ENCODE measurements at places on chromosomes 12 and 14.

GRCh38 chr14:97878727-97879126, 1081.5 kb downstream of the VRK1 start:
- no peak for DNase-seq

- no peak for DNase-seq
Observed at GRCh38 chr14:23043754-23044153, 1.7 kb downstream of the PSMB11 start.

DNA sequence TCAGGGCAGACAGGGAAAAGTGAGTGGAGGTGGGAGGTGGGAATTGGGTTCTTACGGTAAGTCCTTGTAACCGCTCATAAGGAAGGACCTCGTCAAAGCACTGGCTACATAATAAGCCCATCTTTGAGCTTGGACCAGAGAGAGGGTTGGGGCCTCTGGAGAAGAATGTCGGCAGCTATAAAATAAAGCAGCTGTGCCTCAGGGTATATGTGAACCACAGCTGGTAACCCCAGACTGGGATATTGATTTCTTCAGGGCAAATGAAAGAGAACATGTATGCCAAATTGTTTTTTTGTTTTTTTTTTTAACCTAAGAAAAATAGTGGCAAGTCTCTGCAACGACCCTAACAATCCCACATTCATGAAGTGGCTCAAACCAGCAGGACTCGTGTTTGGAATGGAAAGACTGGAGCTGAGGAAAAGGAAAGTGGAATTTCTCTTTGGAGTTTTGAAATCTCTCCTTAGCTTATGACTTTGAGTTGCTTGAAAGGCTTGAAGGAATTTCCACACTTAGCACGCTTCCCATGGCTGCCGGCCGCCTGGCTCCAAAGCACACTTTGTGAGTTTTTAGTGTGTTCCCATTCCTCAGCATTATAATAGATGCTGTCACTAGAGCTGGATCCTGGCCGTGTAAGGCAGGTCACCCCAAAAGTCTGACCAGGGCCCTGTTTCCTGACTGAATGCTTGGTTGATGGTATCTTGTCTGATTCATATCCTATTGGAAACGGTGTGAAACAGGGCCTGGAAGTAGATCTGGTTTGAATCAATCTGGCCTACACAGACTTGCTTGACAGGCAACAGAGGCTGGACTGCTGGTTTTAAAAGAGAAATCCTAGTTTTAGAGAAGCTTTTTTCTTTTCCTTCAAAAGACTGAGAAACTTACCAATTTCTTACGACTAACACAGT, 244.7 kb downstream of the MSRB3 start:
- no peak for DNase-seq

- DNase-seq, result no peak
Observed at GRCh38 chr14:49975276-49975675, 82.4 kb downstream of the ARF6 start.

GRCh38 chr12:47296828-47297227, 217.1 kb upstream of the AMIGO2 start:
- no peak for DNase-seq

- peak; percentile 32 for DNase-seq
Observed at GRCh38 chr14:35883677-35884293, 57.6 kb downstream of the BRMS1L start.

DNA sequence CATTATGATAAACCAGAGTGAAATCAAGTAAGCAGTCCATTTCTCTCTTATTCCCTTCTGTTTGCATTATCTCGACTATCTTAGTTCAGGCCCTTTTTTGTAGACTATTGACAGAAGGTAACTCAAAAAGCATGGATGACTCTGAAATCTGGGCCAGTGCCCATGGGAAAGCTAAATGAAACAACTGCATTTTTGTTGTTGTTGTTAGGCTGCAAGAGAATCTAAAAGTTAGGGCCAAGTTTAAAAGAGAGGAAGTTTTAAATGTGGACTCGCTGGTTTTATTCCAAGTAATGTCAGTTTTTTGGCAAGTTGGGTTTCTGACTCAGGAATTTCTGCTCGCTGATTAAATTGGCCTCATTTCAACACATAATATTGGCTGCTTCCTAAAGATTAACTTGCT, 201.1 kb downstream of the PIK3C2G start:
- no peak for DNase-seq

DNA sequence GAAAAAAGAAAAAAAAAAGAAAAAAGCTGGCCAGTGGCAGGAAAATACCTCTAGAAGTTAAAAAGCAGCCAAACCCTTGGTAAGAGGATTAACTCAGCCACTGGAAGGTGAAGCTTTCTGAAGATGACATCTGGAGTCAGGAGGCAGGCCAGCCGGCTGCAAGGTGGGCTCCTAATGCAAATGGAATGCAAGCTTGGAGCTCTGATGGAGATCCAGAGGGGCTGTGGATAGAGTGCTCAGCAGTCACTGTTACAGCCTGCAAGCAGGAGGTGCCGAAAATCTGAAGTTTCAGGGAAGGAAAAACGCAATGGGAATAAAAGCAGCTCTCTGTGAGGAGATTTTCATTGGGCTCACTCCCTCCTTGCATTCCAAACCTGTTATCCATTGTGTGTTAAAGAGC, 41.0 kb downstream of the GSC start:
- no peak for DNase-seq

- DNase-seq, result no peak
Observed at GRCh38 chr12:56358836-56359532, 923 bp downstream of the STAT2 start.

- no peak for DNase-seq
Observed at GRCh38 chr14:90624227-90624626, 192.0 kb downstream of the TTC7B start.

GRCh38 chr12:19971361-19972280, 396.7 kb upstream of the PDE3A start:
- DNase-seq, result no peak

- no peak for DNase-seq
Observed at GRCh38 chr14:24269368-24269767, 2.0 kb downstream of the RABGGTA start.

- DNase-seq, result no peak
Observed at GRCh38 chr14:77045238-77046162, 17.0 kb upstream of the IRF2BPL start.

DNA sequence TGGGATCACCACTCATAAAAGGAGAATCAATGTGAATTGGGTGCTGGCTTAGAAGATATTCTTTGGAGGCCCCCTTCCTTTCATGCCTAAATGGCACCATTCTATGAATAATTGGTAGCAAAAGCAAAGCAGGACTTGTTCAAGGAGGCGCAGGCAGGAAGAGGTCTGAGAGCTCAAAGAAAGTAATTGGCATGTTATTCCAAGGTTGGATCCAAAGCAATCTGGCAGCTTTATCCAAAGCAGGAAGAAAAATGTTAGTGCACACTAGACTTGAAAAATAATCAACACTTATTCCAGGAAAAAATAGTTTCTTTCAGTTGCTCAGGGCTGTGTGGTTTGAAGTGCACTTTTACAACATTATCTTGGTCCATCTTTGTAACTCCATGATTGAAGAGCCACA, 326.4 kb downstream of the NUAK1 start:
- DNase-seq, result no peak

- DNase-seq, result no peak
Observed at GRCh38 chr14:60164404-60164711, 840 bp downstream of the DHRS7 start.

Data from KBM-7 (cell line).